H7 (cell line): ENCODE measurements at places on chromosomes 5 and 9.

- DNase-seq, result no peak
These were observed 204.2 kb upstream of the HAPLN1 start for GRCh38 chr5:83924891-83925290.

- no peak for DNase-seq
These were observed 193.9 kb downstream of the SEC61B start for GRCh38 chr9:99416007-99416406.

DNA sequence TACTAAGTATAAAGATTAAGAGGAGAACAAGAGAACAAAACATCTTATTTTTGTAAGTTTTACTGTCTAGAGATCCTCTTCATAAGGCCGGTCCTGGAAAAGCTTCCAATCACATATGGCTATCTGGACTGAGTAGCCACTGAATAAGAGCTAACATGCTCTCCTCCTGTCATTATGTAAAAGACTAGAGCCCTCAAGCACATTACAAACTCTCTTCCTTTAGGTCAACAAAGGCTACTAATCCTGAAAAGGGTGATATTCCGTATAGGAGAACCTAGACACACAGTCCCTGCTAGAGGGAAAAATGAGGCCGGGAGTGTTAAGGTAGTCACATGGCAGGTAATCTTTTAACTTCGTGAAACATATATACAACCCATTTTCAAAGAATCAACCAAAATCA lies 665.6 kb downstream of the EFNA5 start:
- no peak for DNase-seq

DNA sequence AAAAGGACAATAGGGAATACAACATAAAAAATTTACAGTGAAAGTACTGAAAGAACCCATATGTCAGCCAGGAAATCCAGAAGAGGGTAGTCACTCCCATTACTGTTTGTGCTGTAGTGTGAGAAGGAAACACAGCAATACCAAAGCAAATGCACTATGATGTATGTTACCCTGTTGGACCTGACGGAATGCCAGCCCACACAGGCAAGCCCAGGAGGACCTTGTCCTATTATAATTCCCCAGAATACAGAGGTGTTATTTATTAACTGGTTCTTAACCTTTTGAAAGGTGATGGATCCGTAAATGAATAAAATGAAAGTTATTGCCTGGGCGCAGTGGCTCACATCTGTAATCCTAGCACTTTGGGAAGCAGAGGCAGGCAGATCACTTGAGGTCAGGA lies 79.0 kb downstream of the GDA start:
- DNase-seq, result no peak

DNA sequence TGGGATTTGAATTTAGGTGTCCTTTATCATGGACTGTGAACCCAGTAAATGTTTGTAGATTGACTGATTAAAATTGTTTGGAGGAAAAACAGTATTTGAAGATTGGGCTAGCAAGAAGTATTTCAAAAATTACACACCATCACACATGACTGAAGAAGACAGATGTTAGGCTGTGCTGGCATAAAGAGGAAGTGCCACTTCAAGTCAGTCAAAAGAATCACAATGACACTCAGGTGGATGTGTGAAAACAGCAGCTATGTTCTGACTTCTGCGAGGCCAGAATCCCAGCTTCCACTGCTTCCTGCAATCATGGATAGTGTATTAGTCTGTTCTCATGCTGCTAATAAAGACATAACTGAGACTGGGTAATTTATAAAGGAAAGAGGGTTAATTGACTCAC lies 393.3 kb downstream of the DMRT2 start:
- DNase-seq, result no peak

DNA sequence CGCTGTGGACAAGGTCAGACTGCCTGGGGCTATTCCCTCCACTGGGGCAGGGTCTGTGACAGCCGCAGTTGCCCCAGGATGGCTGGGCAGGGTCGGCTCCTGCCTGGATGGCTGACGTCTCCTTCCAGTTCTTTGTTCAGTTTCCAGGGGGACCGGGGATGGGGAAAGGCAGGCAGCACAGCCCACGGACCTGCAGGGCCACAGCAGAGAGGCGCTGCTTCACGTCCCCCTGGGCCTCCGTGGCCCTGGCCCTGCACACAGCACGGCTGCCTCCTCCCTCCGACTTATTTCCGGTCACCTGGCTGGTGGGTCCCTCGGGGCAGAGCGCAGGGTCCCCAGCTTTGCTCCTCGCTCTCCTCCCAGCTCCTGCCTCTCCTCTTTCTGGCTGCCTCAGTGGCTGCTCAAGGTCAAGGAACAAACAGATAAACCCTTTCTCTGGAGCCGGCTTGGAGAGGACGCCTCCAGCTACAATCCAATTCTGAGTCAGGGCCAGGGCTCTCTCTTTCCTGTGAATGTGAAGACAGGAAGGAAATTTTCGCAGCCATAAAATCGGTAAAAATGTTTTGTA lies 169.7 kb downstream of the C9orf50 start:
- peak; percentile 66 for DNase-seq

GRCh38 chr5:6570530-6570929 lies 62.3 kb downstream of the NSUN2 start:
- DNase-seq, result no peak

DNA sequence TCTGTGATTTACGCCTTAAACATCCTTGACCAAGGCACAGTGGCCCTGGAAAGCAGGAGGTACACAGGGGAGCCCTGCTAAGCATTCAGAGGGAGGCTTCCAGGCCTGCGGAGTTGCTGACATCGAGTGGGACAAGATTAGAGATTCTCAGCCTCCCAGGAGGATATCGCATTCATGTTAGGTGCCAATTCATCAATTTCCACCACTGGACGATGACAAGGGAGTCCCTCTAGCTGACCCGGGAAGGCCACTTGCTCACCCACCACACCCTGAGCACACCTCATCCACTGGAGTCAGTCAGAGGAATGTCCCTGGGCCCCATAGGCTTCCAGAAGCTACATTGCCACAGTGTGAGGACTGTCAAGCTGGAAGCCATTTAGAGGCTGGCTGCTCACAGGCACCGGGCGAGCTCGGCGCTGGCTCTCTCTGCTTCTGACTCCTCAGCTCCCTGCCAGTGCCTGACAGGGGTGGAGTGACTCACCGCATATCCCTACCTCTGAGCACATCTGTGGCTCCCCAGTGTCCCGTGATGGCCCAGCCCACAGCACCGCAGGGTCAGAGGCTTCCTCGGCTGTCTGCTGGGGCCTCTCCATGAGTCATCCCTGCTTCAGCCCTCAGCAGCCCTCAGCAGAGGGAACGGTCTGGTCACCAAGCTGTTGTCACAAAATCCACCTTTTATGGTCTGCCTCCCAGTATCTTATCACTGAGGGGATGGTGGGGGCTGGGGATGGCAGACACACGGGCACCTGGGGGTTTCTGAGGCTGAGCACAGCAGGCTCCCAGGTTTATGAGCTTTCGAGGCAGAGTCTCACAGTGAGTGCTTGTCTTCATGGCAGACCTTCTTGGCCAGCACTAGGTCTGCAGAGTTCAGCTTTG lies 117.5 kb downstream of the ZNF608 start:
- no peak for DNase-seq

GRCh38 chr9:136379891-136380290 lies 6.4 kb upstream of the CARD9 start:
- DNase-seq, result no peak

DNA sequence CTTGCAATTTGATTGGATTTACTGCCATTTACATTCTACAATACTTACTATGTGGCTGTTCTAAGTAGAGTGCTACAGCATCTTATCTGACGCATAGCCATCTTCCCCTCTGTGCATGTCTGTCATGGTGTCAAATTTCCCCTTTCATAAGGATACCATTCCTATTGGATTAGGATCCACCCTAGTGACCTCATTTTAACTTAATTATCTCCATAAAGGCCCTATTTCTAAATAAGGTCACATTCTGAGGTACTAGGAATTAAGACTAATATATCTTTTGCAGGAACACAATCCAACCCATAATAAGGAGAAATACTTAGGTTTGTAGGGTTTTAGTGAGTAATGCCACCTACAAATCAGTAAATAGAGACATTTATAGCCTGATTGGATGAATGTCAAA lies 268.0 kb downstream of the ADAMTSL1 start:
- DNase-seq, result no peak

DNA sequence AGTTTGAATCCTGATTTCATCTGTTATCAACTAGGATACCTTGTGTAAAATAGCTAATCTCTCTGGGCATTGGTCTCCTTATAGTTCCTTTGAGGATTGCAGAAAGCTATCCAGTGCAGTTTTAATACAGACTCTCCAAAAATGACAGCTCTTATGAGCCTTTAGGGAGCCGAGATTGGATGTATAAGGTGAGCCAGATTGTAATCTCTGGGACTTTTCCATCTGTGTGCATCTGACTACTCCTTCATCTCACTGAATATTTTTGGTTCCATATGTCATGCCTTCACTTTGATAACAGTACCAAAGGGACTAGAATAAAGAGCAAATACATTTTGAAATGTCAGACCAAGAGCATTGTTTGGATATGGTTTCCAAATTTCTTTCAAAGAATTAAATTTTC lies 367.2 kb downstream of the TMEM232 start:
- no peak for DNase-seq

DNA sequence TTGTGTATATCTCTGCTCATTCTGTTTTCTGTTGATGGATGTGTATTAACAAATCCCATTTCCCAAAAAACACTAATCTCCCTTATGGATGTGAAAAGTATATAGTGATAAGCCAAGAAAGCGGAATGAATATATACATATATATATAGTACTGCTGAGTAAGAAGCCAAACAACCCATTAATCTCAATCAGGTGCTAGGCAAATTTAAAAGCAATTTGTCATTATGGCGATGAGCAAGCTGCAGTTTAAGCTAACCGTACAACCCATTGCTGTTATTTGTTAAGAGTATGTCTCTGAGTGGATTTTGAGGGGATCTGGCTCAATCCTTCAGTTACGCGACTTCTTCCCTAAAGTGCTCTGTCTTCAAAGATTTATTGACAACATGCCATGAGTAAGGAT lies 640.4 kb upstream of the ARRDC3 start:
- no peak for DNase-seq

GRCh38 chr5:156481741-156482140 lies 154.8 kb downstream of the SGCD start:
- no peak for DNase-seq

- peak; percentile 43 for DNase-seq
These were observed 54.4 kb downstream of the CCDC192 start for GRCh38 chr5:127757576-127757975.

- peak; percentile 44 for DNase-seq
These were observed 18.6 kb upstream of the TJP2 start for GRCh38 chr9:69155341-69156030.

- no peak for DNase-seq
These were observed 19.1 kb upstream of the MVB12B start for GRCh38 chr9:126307322-126308061.

DNA sequence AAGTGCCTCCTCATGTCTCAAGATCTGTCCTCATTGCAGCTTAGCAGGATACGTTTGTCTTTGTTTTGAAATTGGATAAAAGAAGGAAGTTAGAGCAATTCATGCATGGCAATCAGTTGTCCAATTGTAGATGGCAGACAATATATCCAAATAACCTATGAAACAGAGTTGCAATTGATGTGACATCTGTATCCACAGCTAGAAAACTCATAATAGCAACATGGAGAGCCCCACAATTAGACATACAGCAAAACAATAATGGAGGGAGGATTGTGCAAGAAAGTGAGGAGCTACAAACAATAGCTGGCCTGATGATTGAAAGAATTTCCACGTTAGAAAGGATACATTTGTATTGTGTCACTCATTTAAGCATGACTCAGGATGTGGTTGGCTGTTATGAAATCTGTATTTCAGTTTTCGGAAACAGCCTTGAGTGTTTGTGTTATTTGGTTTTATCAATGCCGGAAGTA lies 132.0 kb downstream of the FAM174A start:
- no peak for DNase-seq

GRCh38 chr9:135896626-135897025 lies 10.7 kb downstream of the CAMSAP1 start:
- no peak for DNase-seq

- DNase-seq, result no peak
These were observed 139.7 kb upstream of the VCAN start for GRCh38 chr5:83331842-83332241.

DNA sequence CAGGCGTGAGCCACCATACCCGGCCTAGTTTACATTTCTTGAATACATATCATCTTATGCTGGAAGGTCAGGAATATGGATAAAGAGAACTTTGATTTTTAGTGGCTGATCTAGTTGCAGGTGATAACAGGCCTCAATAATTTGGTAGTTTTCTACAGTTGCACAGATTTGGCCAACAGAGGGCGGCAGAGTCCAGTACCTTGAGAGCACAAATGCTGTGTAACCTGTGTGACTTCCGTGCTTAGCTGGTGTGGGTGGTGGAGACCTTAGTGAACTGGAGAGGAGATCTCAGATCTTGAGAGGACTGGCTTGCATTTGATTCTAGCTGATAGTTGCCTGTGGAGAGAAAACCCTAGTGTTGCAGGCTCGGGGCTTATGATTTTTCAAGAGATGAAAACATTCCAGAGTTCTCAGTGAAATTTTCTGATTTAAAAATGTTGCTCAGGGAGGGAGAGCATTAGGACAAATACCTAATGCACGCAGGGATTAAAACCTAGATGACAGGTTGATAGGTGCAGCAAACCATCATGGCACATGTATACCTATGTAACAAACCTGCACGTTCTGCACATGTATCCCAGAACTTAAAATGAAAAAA lies 17.4 kb upstream of the GPR151 start:
- DNase-seq, result peak; percentile 55

GRCh38 chr9:77183581-77183980 lies 6.2 kb downstream of the VPS13A start:
- DNase-seq, result no peak

DNA sequence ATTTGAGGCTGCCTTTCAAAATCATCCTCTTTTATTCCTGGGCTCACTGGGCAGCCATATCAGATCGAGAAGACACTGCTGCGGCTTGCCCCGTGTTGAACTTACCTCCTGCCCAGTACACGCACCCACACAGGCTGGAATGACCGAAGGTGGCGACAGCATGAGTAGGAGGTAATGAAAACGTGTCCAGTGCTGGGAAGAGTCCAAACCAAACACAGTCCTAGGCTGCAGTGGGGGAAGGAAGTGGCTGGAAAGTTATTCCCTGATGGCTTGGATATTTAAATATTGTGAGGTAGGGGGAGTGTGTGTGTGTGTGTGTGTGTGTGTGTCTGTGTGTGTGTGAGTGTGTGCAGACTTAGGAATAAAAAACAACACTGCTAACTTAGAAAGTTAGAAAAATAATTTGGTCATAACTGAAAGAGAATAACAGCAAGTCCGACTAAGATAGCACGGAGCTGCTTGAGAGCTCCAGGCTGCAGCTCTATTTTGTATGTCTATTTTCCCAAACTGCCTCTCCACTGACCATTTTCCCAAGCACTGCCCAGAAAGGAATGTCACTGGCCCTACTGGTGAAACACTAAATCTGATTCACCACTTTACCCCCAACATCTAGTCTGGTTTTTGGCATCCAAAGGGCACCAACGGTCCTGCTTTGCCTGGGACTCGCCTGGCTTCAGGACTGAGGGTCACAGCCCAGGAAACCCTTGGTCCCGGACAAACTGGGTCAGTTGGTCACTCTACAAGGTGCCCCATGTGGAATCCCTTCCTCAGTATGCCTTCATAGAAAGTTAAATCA lies 41.2 kb downstream of the ANKH start:
- DNase-seq, result no peak

GRCh38 chr5:79025054-79025472 lies 40.0 kb upstream of the ARSB start:
- DNase-seq, result peak; percentile 50
